Bronchus fibroblast of lung (primary cell): ENCODE measurements at places on chromosomes 4 and X. TPM values are rescaled to one million over a fixed set of nuclear protein-coding genes. Genes with fewer than 3 reads are reported as not detected.

GPR143 gene
- total RNA-seq, result 0.15 and 1.7 TPM in 2 replicates

ERCC6L gene
- 7.4 and 9.4 TPM in 2 replicates for total RNA-seq

NLRP2B gene
- total RNA-seq, result not detected in 2 replicates

CORIN gene
- total RNA-seq, result 1.9 and 2.4 TPM in 2 replicates
